ENCODE measurements at places on chromosomes 2 and 18. TPM values are rescaled to one million over a fixed set of nuclear protein-coding genes. Genes with fewer than 3 reads are reported as not detected.

DNA sequence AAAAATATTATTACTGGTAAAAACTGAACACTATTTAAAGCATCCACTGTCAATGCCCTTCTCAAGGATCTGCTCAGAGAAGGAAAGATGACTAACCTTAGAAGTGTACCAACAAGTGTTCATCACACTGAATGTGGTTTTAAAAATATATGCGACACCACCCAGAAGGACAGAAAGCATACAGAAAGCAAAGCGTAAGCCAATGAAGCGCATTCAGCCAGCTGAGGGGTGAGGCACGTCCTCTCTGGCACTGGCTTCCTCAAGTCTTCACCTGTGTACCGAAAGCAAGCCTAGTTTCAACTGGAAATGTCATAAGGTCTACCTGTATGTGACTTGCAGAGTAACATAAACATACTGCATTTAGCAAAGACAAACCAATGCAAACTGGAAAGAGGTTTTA, 88.8 kb downstream of the PSMG2 start:
- no peak for DNase-seq

GRCh38 chr18:24128700-24129099, 10.2 kb upstream of the CABYR start:
- no peak for DNase-seq

ECEL1 gene
- total RNA-seq = 1.0 TPM

GRCh38 chr2:58027029-58027428, 19.6 kb upstream of the VRK2 start:
- no peak for DNase-seq

IL1F10 gene
- not detected for total RNA-seq

- no peak for DNase-seq
Observed at GRCh38 chr2:221817052-221817451, 244.9 kb upstream of the EPHA4 start.

- no peak for DNase-seq
Observed at GRCh38 chr2:144475569-144476275, 44.2 kb downstream of the ZEB2 start.

GRCh38 chr18:55863876-55864275, 275.9 kb upstream of the TCF4 start:
- no peak for DNase-seq

DNA sequence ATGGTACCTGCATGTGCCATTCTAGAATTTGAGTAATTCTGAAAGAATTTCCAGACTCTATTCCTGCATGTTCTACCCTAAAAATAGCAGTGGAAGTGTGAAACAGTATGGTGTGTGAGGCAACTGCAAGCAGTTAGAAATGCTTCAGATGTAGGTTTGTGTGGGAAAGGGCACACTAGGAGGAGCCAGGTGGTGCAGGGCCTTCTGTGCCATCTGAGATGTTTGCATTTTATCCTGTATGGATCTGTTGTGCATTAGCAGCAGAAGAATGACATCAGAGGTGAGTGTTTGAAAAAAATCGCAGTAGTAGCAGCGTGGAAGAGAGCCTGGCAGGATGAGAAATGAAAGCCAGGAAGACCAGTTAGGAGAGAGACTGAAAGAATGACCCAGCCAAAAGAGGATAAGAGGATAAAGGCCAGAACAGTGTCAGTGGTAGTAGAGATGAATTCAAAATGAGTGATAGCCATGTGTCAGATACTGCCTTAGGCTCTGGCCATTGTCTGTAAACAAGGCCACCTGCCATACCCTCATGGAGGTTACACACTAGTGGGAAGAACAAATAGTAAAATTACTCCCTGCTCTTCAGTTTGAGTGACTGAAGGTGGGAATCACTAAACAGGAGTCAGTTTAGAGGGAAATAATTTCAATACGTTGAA, 142.2 kb downstream of the PKP4 start:
- no peak for DNase-seq

GRCh38 chr2:148955798-148956197, 80.8 kb downstream of the KIF5C start:
- no peak for DNase-seq

TAF1B gene
- 22.9 TPM for total RNA-seq

C1GALT1C1L gene
- 0.44 TPM for total RNA-seq

GRCh38 chr2:19762142-19762541, 139.6 kb downstream of the TTC32 start:
- DNase-seq = no peak

DNA sequence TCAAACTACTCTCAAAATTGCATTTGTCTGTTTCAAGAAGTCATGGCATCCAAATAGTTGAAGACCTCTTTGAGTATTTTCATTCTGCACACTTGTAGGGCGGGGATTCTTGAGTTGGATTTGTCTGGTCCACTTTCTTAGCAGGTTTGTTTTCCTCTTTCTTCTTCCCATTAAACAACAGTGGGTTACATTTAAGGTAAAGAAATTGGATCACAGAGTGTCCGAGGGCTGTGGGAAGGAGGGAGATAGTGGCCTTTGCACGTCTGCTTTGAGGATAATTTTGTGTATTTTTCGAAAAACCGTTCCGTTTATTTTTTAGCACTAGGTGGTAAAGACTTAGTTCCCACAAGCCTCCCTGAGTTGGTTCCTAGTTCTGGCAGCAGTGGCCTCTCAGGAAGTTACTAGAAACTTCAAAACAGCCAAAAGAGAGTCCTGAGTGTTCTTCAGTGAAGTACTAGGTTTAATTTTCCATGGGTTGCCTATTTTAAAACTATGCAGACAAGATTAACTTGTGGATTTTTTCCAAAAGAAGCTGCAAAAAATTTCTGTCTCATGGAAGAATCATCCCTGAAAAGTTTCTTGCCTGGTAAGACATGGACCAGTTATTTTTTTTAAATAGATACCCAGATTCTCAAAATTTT, 107.9 kb downstream of the CDC42EP3 start:
- no peak for DNase-seq

DNA sequence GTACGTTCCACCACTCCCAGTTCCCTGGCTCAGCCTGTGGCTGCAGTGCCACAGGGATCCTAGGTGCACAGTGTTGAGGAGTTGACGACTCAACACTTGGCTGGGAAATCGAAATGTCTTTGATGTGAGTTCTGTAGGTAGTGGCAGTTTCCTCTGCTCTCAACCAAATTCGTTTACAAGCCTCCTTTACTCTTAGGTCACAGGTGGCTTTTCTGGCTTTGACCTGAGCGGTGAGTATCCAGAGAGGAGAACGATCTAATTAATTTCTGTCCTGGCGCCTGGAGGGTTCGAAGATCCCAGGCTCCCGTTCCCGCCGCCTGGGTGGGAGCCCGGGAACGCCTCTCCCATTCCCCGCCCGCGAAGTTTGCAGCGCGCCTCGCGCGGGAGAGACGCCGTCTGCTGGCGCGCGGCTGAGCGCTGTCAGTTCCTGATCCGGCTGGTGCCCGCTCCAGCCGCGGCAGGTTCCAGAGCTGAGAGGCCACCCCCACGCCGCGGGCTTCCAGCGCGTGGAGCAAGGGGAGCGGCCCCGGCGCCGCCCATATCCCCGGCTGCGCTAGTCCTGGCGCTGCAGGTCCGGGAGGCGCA, at the start of gene LAMA3:
Gene LAMA3 (plus strand): TSS at position 423 of the 585 bp plus-strand sequence. CDS start 231 bp downstream, outside the sequence.
- peak; percentile 82 for DNase-seq

GRCh38 chr2:98465456-98466226, 21.0 kb downstream of the INPP4A start:
- DNase-seq = peak; percentile 82

- DNase-seq = no peak
Observed at GRCh38 chr2:160431441-160431840, 62.2 kb downstream of the RBMS1 start.

- no peak for DNase-seq
Observed at GRCh38 chr2:155525199-155525598, 807.3 kb downstream of the NR4A2 start.

IL36G gene
- total RNA-seq = not detected

DNA sequence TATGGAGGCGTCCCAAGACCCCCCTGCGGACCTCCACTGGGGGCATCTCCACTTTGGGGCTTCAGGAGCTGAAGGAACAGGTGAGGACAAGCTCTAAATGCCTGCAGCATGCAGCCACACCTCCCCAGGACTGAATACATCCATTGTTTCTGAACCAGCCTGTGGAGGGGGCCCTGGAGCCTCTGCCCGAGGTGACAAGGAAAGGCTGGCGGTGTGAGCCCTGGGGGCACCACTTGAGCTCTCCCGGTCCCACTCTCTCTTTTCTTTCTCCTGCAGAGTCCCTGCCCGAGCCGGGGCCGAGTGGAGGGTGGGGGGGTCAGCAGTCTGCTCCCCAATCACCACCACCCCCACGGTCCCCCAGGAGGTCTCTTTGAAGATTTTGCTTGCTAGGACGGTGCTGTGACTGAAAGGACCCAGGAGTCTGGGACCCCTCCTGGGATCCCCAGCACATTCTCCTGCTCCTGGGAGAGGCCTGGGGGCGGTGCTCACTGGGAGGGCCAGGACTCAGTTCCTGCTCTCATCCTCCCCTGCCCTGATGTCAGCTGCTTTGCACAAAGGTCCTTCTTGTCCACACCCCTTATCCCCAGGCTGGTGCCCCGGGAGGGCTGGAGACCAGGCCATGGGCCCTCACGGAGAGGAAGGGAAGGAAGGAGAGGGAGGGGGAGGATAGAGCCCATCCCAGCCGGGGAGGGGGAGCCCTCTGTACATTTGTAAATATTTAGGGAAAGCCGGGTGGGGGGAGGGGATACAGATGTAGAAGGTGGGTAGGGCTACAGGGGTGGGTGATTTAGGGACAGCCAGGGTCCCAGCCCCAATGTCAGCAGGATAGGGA, 5.7 kb downstream of the CHPF start:
- DNase-seq = no peak

DNA sequence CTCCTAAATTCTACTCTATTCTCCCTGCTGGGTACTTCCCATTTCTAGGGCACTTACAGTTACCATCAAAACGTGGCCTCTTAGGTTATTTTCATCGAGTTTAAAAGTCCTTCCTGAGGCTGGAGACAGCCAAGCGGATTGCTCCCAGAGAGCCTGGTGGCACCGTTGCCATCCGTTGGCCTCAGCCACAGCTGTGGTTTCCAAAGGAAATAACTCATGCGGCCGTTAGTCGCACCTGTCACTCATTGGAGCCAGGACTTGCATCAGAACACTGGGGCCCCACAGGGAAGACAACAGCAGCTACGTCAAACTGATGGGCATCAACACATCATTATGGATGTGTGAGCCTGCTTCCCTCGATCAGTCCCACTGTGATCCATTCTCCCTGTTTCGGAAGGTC, 453.4 kb downstream of the BCL11A start:
- no peak for DNase-seq

- peak; percentile 57 for DNase-seq
Observed at GRCh38 chr18:66495844-66496243, 108.0 kb downstream of the CDH19 start.

DNA sequence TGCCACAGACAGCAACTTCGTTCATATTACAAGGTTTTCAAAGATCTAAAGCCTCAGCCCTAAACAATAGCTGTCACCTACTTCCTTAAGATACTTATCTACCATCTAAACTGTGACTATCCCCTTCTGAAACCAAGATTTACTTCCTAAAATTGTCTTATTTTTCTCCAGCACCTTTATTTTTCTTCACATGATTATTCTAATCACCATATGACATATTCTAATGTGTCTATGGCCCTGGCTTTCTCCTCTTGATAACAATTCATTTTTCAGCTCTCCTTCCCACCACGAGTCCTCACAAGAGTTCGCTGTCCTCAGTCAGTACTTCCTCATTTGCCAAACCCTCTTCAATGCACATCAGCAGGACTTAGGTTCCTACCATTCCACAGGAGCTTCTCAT, 53.9 kb downstream of the RTTN start:
- DNase-seq = no peak

NCKAP5 gene
- 34.6 TPM for total RNA-seq

CDH2 gene
- 0.68 TPM for total RNA-seq

DNA sequence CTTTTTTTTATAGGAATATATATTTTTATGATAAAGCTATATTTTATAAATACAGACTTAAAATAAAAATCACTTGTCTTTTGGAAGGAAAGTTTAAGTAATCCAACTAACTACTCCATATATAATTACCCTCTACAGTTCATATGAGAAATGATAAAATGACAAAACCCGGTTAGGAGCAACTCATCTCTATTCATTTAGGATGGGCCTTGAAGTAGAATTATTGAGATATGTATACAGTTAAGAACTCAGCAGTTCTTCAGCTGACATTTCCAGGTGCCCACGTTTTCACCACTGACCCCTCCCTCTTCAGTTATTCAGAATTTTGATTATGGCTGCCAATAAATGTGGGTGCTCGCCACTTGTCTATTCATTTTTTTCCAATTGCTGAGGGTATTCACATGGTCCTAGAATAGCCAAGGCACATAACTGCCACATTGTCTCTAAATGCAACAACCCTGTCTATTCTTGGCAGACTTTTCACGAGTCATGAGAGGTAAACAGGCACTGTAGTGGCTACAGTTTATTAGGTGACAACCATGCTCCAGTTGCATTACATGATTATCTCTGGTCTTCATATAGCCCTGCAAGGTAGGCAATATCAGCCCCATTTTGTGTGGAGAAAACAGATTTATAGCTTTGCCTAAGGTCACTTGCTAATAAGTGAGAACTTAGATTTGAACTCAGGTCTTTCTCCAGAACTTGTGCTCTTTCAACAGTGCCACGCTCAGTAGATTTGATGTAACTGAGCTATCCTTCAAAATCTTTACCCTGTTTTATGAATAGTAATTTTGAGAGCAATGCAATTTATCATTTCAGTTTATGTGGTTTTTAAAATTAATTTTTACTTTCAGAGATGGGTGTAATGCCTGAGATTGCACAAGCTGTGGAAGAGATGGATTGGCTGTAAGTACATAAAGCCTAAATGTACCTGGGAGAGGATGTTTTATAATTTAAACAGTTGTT, 2.9 kb downstream of the DDX1 start:
- DNase-seq = no peak

DNA sequence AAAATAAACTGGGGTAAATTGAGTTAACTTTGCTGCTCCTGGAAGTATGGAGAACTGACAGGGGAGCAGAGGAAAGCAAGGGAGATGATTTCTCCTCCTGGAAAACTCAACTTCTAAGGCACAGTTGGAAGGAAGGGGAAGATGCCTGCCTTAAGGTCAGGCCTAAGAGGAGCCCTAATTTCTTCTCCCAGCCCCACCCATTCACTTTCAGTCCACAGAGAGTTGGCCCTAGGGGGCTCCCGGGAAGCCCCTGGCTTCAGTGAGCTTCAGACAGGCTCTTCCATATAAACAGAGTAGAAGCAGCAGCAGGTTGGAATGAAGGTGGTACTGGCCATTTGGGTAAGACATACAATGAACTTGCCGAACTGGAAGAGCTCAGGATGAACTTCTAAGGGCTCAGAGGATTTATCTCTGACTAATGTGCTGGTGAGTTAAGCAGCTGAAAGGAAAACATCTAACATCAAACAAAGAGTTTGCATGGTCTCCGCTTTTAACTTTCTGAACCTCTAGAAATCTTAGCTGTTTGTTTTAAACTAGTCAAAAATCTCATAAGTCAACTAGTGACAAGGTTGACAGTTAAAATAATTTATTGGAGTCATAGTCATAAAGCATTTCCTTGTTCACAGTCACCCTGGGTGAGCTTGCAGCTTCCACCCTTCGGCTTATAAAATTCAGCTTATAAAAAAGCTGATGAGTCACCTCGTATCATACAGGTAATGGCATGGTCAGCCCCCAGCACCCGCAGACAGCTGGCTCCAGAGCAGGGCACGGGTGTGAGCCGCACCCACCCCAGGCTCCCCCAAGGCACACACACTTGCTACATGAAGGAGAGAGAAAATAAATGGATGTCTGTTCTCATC, 9.8 kb downstream of the MALL start:
- no peak for DNase-seq
